Pons (tissue), 1 donor: ENCODE measurements at places on chromosomes 5 and 9.

GRCh38 chr9:75869236-75869635, 21.2 kb upstream of the PCSK5 start:
- peak; percentile 29 for DNase-seq

- DNase-seq, result no peak
Measured at GRCh38 chr9:15278091-15278687, 28.8 kb downstream of the TTC39B start.

GRCh38 chr5:1367149-1367548, 22.2 kb upstream of the CLPTM1L start:
- DNase-seq, result no peak

- DNase-seq, result no peak
Measured at GRCh38 chr9:121748727-121749423, 97.4 kb downstream of the DAB2IP start.

DNA sequence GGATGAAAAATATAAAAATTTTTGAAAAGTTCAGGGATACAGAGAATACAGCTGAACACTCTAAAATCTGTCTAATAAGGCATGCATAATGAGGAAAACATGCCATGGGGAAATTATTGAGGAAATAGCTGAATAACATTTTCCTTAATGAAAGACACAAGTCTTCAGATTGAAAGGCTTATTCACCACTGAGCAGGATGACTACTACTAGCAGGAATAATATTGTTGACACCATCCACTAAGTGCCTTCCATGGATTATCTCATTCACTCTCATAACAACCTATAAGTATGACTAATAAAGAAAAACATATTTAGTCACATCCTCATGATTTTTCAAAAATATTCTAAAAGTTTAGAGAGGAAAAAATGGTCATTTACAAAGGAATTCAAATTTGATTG, 96.7 kb upstream of the FER start:
- no peak for DNase-seq

DNA sequence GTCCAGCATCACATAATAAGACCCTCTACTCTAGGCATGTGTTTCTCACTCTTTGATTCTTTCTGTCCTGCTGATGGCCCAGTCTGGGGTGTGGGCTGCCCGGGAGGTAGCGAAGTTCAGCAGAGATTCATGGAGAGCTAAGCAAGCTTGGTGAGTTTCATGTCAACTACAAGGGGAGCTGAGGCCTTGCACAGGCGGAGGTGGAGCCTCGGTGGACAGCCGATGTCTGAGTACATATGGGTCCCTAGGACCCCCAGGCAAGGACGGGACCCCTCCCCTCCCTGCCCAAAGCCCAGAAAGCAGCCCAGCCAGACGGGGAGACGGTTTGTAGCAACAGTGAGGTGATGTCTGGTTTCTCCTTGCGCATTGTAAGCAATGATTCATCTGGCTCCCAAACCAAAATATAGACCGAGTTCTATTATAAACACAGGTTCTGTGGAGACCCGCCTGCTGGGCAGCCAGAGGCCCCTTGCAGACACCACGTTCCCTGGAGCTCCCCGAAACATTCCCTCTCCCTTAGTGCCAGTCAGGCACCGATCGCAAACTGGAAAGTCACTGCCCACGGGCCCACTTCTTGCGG, 45.5 kb downstream of the COL27A1 start:
- no peak for DNase-seq

DNA sequence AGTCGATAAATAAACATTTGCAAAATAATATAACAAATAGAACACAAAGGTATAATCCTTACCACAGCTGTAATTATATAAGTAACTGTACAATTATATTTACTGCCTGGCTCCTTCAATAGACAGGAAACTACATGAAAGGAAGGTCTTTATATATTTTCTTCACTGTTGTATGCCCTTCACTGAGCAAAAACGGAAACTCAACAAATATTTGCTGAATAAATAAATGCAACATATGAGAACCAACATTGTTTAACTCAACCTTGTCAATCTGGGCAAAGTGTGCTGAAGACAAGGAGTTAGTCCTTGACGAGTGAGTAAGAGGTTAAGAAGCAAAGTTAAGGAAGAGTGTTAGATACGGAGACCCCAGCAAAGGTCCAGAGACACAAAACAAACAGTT, 22.6 kb downstream of the PSMD5 start:
- no peak for DNase-seq

DNA sequence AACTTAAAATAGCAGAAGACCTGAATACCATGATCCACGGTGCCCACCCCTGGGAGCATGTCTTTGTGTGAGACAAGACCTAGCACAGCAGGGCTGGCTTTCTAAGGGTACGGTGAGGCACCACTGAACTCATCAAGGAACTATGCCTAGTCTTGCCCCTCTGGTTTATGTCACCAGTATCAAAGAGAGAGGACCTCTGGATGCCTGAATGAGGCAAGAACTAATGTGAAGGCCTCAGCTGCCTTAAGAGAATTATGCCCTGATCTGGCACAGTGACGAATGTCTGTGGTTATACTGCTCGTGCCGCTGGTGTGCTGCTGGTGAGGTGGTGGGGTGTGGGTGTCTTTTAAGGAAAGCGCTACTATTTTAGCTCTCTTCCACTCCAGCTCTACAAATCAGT, 23.0 kb downstream of the NREP start:
- DNase-seq, result no peak

DNA sequence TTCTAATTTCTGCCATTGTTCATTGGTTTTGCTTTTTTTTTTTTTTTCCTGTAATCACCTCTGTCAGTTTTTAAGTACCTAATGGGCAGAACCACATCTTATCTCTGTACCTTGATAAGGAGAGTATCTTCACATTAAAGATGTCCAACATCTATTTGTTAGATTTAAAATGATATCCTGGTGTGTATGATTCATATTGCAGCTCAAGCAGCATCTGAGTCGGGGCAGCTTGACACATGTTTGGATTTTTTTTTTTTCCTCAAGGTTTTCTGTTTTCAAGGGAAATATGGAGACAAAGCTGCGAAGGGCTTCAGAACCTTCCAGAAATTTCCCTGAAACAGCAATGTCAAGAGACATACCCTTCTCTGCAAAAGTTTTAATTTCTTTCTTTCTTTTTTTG, 164.7 kb downstream of the DOCK2 start:
- no peak for DNase-seq

DNA sequence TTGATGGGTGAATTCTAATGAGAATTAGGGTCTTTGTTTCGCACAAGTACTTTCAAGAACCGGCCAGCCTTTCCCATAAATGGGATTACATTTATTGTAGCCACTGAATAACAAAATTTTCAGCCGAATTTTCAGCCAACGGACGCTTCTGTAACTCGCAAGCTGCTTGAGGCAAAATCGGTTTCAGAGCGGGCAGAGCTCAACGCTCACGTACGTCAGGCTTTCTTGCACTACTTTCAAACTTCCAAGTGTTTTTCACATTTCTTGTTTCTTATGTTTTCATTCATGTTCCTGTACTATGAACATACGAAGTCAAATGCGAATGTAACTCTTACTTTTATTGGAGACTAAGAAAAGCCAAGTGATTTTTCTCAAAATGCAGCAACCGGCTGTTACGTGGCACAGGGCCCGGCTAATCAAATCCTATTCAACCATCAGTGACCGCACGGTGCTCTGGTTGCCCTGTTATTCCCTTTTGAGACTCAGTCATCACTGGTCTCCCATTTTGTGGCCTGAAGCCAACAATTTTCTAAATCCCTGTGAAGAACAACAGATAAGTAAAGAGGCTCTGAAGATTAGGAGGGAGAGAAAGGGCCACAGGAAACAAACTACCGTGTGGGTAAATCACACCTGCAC, 68.5 kb downstream of the SLC28A3 start:
- no peak for DNase-seq

GRCh38 chr5:140497897-140498296, 49.6 kb upstream of the EIF4EBP3 start:
- no peak for DNase-seq

GRCh38 chr5:144144956-144145751, 25.3 kb downstream of the YIPF5 start:
- DNase-seq, result no peak

DNA sequence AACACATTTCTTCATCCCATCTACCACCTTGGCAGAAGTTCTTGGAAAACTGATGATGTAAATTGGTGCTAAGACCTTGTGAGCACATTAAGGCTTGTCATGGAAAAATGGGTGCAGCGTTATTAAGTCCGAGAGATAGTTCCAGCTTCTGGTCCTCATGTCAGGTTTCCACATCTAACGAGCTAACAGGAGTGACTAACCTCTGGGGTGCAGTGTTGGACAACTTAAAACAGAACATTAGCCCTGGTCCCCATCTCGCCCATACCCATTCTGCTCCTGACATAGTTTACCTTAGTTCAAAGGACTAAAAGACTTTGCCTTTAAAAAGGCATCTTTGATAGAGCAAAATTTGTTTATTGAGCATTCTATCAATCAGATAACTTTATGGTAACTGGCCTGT, 128.0 kb downstream of the SLC1A3 start:
- no peak for DNase-seq

- no peak for DNase-seq
Measured at GRCh38 chr5:52799358-52799982, 11.8 kb downstream of the ITGA1 start.
